ENCODE measurements at places on chromosomes 5 and 9. TPM values are rescaled to one million over a fixed set of nuclear protein-coding genes. Genes with fewer than 3 reads are reported as not detected.

The C9orf43 gene
- total RNA-seq = 1.7 TPM

The FAM169A gene
- 0.46 TPM for total RNA-seq

The PCDHGA5 gene
- total RNA-seq = 1.8 TPM

The MAMDC2 gene
- 0.34 TPM for total RNA-seq

The FCN2 gene
- total RNA-seq = not detected

The LRRC19 gene
- not detected for total RNA-seq

The PCDHGA12 gene
- 28.0 TPM for total RNA-seq

The NDST1 gene
- total RNA-seq = 52.1 TPM

The KYAT1 gene
- 12.3 TPM for total RNA-seq

The OR1J2 gene
- not detected for total RNA-seq

The PARP8 gene
- total RNA-seq = 23.3 TPM

The CIZ1 gene
- total RNA-seq = 30.6 TPM

The NMUR2 gene
- total RNA-seq = not detected

The TCOF1 gene
- 34.6 TPM for total RNA-seq

The ADAMTS13 gene
- 1.1 TPM for total RNA-seq
